Caki2 (cell line): ENCODE measurements at places on chromosomes 7 and 10. TPM values are rescaled to one million over a fixed set of nuclear protein-coding genes. Genes with fewer than 3 reads are reported as not detected.

GRCh38 chr10:9362721-9363120 is 1308.2 kb downstream of the GATA3 start:
- no peak for DNase-seq

DNA sequence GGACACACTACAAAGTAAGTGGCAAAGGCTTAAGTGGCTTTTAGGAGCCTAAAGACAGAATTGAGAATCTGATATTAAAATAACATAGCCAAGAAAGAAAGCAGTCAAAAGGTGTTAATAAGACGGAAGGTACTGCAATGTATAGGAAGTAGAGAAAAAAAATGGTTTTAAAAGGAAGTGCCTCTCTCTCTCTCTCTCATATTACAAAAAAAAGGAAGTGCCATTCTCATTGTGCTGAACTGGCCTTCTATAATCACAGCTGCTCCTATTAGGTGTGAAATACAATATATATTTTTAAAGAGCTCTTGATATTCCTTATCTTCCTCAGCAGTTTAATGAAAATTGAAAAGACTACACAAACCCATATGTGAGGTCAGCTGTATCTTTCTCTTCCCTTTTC is 199.4 kb upstream of the NPVF start:
- DNase-seq, result no peak

DNA sequence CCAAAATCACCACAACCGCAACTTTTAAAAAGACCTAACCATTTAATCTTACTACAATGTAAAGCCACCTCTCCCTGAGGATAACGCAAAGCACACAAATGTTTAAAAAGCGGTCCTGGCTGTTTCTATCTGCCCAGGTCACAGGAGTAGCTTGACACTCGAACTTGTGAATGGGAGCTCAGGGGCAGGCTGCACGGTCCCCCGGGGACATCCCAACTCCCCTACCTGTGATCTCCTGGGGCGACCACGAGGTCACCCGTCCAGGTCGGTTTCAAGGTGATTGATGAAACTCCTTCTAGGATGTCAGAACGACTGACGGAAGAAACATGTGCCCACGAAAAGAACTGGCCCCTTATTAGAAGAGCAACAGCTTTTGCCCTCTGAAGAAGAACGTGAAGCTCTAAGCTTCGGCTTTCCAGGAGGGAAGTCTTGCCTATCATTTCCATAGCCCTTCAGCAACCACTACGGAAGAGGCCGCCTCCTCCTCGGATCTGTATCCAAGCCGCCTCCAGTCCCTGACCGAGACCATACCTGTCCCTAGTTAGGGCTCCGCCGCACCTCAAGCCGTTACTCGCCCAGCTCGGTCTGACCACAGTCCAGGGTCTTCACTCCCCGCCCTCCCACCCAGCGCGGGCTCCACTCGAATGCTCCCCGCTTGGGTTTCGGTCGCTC is 459 bp downstream of the CYCS start:
- peak; percentile 33 for DNase-seq

GRCh38 chr7:142063551-142064442 is 47.7 kb upstream of the MGAM2 start:
- no peak for DNase-seq

- no peak for DNase-seq
Measured at GRCh38 chr7:37142958-37143357, 305.7 kb downstream of the ELMO1 start.

- peak; percentile 42 for DNase-seq
Measured at GRCh38 chr7:17370901-17371585, 72.6 kb downstream of the AHR start.

GRCh38 chr7:27944643-27945042 is 204.7 kb downstream of the TAX1BP1 start:
- no peak for DNase-seq

DNA sequence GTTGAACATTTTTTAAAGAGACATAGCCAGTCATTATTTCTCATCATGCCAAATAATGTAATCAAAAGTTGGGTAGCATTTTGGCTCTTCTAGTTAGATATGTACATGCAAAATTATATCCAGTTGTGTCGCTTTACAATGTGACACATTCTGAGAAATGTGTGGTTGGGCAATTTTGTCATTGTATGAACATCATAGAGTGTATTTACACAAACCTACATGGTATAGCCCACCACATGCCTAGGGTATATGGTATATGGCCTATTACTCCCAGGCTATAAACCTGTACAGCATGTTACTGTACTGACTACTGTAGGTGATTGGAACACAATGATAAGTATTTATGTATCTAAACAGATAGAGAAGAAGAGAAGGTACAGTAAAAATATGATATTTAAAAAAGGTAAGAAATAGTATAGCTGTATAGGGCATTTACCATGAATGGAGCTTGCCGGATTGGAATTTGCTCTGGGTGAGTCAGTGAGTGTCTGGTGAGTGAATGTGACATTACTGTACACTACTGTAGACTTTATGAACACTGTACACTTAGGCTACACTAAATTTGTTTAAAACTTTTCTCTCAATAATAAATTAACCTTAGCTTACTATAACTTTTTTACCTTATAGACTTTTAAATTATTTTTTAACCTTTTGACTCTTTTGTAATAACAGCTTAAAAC is 16.5 kb downstream of the ZNF365 start:
- DNase-seq, result no peak

DNA sequence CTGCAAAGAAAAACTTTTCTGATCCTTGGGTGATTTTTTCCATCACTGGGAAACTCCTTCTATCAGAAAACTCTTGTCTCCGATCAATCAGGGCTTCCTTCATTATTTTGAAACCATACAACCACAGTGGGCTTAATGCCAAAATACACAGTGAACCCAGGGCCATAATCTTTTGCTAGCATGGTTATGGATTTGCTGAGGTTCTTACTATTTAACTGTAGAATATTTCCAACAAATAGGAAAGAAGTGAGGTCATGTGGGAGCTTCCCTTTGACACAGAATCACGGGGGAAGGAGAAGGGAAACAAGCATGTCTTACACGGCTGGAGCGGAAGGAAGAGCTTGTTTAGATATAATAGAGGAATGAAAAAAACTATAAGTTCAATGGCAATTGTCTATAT is 1241.7 kb downstream of the REEP3 start:
- DNase-seq, result no peak

DNA sequence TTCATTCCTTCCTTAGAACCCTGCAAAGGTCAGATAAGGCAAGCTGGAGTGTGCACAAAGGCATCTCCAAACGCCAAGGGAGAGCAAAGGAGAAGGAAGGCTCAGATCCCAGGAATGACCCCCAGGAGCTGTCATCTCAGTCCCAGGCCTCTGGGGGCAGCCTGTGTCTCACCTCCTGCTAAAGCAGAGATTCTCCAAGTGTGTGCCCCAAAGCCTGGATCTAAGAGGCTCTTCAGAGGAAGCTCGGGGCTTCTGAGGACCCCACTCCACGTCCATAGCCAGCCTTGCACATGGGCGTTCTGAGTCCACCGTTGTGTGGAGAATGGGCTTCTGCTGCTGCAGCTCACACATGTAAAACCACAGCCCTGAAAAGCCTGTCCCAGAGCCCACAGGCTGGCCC is 5.1 kb upstream of the GRID1 start:
- no peak for DNase-seq

GRCh38 chr10:21100871-21101514 is 203.9 kb upstream of the NEBL start:
- DNase-seq, result no peak

- DNase-seq, result no peak
Measured at GRCh38 chr10:132430231-132430743, 33.3 kb downstream of the PWWP2B start.

DNA sequence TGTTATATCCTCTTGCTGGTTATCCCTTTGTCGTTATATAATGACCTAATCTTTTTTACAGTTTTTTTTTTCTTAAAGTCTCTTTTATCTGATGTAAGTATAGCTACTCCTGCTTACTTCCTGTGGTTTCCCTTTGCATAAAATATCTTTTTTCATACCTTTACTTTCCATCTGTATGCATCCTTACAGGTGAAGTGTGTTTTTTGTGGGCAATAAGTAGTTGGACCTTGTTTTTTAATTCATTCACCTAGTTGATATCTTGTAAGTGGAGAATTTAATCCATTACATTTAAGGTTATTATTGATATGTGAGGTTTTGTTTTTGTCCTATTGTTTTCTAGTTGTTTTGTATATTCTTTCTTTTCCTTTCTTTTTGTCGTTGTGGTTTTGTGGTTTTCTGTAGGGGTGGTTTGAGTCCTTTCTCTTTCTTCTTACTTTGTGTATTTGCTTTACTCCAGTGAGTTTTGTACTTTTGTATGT is 168.6 kb downstream of the MLLT10 start:
- no peak for DNase-seq

GRCh38 chr10:86176850-86177536 is 189.6 kb downstream of the GRID1 start:
- DNase-seq, result no peak

- DNase-seq, result peak; percentile 6
Measured at GRCh38 chr10:88793712-88794299, 8.7 kb upstream of the LIPM start.

- peak; percentile 73 for DNase-seq
Measured at GRCh38 chr7:26863518-26864308, 677 bp downstream of the SKAP2 start.

GRCh38 chr7:131802195-131802864 is 245.9 kb upstream of the PODXL start:
- no peak for DNase-seq

DNA sequence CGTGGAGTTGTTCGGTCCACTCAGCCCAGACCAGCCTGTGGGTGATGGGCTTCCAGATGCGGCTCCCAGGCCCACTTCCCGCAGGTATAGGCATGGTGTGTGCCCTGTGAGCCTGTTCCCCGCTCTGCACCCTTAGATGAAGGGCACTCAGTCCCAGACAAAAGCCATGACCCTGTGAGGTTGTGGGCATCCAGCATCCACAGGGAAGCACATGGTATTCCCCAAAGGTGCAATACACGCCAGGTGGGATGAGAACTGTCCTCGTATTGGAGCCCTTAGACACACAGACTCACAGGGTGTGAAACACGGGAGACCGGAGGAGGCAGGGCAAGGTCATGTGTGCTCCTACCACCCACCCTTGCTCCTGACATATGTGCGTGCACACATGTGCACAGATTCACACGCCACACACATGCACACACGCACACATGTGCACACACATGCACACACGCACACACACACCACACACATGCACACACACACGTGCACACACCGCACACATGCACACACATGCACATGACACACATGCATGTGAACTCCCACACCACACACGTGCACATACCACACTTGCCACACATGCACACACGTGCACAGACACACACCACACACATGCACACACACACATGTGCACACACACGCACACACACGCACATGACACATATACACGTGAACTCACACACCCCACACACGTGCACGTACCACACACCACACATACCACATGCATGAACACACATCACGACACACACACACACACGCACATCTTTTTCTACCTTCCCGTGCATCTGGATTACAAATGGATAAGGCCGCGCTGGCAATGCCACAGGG is 319.4 kb downstream of the WDR37 start:
- no peak for DNase-seq

GRCh38 chr10:22322641-22323160 is 1.8 kb downstream of the BMI1 start:
- DNase-seq, result no peak

DNA sequence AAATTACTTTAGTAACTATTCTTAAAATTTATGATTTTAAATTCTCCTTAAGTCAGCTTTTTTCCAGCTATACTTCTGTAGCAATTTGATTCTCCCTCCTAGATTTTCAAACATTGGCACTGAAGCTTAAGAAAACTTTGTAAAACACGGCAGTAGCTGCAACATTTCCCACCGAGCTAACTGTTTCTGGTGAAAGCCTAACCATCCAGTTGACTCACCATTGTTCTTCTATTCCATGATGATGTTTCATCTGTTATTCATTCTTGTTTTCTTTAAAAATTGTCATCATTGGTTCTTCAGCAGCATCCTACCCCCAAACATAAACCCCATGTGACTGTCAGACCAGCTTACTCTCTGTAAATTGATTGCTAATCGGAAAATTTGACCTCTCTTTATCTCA is 312.3 kb downstream of the DGKB start:
- DNase-seq, result no peak

DNA sequence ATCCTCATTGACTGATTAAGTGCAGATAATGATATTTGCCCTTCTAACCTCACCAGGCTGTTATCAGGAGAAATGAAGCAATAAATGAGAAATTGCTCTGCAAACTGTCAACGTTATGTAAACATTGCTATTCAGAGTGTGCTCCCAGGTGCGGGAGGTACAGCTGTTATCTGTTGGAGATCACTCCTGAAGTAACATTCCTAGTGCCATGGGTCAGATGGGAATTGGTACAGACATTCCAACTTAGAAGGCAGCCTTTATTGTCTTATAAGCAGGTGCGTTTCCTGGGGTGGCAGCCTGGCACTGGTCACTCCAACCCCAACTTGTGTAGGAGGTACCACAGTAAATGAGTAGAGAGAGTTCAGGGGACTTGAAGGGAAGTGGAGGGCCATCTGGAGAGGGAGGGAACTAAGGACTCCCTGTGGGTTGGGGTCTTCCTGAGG is 36.8 kb downstream of the HK1 start:
- DNase-seq, result no peak

DNA sequence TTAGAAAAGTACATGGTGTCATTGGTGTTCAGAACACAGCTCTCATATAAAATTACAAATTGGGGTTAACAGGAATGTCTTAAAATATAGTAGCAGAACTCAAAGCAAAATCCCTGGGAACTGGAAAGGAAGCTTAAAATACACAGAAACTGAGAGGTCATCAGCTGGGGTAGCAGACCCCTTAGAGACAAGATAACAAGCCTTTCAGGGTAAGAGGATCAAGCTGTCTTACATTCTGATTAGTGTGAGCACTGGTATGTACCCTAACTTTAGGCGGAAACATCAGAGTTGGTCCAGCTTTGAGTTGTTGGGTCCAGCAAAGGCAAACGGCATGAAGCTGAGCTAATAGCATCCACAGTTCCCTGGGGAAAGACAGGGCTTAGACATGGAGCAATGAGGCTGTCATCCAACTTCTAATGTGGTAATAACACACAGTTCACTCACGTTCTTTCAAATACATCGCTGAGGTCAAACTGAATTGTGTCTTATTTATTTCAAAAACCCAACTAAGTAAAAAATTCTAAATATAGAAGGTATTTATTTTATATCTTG is 32.6 kb downstream of the ARHGAP21 start:
- DNase-seq, result no peak

NPFFR1 gene
- not detected in 2 replicates for total RNA-seq

CCL24 gene
- not detected in 2 replicates for total RNA-seq

TUBGCP2 gene
- 73.2 and 76.2 TPM in 2 replicates for total RNA-seq

TLX1 gene
- not detected in 2 replicates for total RNA-seq

AKR1C8 gene
- 4.3 TPM in 1 of 2 replicates, not detected in the other for total RNA-seq

MMRN2 gene
- 4.8 and 14.5 TPM in 2 replicates for total RNA-seq

NACAD gene
- total RNA-seq, result not detected in 2 replicates

LRRTM3 gene
- not detected in 2 replicates for total RNA-seq

HELLS gene
- total RNA-seq, result 59.2 and 74.8 TPM in 2 replicates

CALHM2 gene
- total RNA-seq, result 0.55 and 2.9 TPM in 2 replicates

SFTPA1 gene
- total RNA-seq, result not detected in 2 replicates

PTPN20 gene
- total RNA-seq, result 12.7 and 13.6 TPM in 2 replicates
